ENCODE measurements at places on chromosomes 3 and 15.

- no peak for DNase-seq
Observed at GRCh38 chr3:99625237-99625622, 13.2 kb upstream of the COL8A1 start.

GRCh38 chr3:176906046-176906905 lies 291.0 kb downstream of the TBL1XR1 start:
- DNase-seq: no peak

GRCh38 chr3:129911261-129911861 lies 17.9 kb upstream of the TMCC1 start:
- DNase-seq: no peak

DNA sequence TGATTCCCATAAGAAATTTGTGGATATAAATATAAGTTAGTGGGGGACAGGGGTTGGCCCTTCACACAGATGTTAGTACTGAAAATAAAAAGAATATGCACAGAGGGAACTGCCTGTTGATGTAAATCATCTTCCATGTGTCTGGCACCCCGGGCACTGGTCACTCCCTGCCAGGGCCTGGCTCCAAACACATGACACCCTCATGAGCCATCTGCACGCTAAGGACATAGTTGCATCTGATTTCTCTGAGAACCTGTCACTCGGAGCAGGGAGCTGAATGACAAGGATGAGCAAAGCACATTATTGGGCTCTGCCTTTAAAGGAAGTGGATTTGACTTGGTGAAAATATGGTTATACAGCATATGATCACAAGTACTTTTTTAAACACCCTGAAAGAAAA lies 66.2 kb upstream of the TSC22D2 start:
- no peak for DNase-seq

GRCh38 chr15:63221346-63221745 lies 31.9 kb downstream of the RAB8B start:
- no peak for DNase-seq

DNA sequence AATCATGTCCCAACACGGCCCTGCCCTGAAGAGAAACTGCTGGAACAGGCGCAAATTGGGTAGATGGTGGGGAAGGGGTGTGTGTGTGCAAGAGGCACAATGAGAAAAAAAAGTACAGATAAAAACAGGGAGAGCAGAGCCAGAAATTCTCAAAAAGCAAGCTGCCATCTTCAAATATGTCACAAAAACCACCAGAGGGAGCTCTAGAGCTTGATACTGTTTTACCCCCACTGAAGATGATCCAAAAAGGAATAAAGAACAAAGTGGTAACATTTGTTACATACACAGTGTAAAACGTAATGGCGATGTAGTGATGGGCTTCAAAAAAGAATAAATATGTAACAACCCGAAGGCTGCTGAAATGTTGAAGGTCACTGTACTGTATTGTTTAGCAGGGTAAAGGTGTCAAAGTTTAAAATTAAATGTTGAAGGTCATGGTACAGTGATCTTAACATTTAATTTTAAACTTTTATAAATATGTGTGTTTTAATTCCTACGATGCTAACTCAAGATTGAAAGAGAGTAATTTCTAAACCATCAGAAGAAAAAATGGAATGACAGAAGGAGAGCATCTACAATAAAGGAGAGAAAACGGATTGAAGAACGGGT lies 6.0 kb downstream of the SNRPA1 start:
- no peak for DNase-seq

- no peak for DNase-seq
Observed at GRCh38 chr3:172219750-172220149, 180.4 kb downstream of the FNDC3B start.

GRCh38 chr15:87722941-87723691 lies 533.4 kb downstream of the NTRK3 start:
- no peak for DNase-seq

DNA sequence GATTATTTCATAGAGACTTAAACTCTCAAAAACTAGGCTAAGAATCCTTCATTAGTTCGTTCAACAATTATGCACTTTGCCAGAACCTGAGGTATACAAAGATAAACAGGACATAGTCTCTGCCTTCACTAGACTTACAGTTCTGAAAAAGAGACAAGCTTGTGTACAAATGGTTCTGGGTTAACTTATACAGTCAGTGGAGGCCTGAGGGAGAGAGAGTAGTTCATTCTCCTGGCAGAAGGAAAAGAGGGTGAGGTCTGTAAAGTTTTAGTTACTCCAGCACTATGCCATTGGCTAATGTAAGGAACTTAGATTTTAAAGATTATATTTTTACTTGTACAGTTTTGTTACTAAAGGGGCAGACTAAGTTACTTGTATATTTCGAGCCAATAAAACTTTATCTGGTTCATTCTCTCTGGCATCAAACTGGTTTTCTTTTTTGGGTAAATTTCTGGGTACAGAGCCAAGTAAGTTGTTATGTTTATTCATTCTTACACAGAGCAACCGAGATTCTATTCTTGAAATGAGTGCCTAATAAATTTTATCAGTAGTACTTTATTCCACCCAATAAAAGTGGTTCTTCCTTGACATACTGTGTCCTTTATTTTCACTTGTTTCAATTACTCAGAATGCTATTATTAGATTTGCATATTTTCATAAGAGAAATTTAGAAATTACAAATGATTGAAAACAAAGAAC lies 278.7 kb downstream of the TIGIT start:
- no peak for DNase-seq

DNA sequence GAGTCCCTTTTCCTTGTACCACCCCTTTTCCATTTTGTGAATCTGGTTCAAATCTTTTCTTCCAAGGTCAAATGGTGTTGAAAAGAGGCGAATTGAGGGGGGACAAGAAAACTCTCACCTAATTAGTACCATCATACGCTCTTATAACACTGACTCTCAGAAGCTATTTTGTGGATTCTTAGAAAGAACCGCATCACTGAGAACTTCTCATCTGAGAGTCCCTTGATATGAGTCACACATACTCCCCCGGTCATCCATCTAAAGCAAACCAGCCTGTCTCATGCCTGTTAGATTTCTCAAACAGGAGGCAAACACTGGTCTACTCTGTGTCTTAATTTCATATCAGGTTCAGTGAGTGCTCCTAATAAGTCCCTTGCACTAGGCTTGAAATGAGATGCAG lies 76.5 kb upstream of the SPRED1 start:
- no peak for DNase-seq

DNA sequence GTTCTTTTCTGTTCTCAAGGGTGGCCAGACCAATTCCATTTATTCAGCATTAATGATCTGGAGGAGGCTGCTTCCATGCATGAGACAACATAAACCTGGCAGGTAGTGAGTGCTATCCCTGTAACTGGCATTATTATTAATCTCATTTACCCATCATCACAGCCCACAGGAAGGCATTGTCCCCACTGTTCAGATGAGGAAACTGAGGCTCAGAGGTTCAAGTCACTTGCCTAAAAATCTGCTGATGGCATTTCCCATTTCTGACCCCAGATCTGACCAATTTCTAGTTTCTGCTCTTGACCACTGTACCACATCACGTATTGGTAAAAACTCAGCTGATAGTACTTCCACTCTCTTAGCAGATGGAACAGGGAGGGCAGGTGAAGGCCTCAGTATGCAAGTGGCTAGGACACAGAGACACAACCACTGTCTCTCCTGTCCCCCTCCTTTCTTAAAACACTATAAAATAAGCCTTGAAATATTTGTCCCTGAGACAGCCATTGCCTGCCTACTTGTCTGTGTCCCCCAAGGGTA lies 36.1 kb downstream of the TRANK1 start:
- DNase-seq: no peak

DNA sequence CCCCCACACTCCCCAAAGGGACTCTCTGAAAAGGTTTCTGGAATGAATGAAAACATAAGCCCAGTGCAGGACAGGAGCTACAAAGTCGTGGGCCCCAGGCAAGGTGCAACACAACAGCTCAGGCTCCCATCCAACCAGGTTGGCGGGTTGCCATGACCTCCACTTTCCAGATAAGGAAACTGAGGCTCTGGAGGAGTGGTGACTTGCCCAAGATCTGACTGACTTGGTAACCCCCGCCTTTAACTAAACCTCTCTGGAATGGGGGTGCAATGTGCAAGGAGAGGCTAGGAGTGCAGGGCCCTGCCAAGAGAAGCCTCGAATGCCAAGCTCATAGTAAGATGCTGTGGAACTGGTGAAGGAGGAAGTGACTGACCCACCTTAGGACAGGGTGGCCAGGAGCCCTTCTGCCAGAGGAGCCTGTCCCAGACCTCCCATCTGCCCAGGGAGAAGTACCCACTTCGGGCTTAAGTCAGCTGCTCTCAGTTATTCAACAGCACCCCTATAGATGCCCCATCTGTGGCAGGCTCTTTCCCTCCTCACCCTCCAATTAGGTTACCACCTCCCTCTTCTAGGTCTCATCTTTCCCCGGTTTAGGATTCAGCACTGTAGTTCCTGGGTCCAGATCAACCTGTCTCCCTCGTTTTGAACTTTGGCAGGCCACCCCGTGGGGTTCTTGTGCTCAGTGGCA lies 553 bp upstream of the TNNC1 start:
- no peak for DNase-seq

GRCh38 chr3:24432989-24433388 lies 61.7 kb downstream of the THRB start:
- DNase-seq: no peak

DNA sequence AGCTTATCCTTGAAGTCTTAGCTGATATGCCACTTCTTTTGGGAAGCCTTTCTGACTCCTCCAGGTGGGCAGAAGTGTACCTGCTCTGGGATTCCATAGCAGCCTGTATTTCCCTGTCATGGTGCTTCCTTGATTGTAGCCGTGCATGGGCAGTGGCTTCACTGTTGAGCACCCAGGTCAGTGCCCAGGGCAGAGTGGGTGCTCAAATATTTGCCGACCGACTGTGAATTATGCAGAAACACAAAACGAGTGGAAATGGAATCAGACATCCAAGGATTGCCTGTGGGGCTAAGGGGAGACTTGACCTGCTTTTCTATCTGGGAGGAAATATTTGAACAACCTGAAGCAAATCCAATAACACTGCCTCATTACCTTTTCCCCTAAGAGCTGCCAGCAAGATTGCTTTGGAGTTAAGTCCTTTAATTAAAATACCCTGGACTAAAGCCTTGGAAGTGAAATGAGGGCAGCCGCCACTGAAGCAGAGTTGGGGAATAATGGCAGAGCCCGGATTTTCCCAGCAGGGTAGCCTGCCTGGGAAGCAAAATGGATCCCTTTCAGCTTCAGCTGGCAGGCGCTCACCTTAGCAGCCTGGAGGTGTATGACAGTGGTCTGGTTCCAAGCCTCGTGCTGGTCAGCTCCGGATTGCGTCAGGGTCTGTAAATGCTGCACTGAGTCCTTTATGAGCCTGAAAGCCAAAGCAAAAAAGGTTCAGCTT lies 14.9 kb downstream of the ACOX2 start:
- DNase-seq: no peak

- DNase-seq: no peak
Observed at GRCh38 chr3:17901893-17902292, 159.5 kb upstream of the TBC1D5 start.

DNA sequence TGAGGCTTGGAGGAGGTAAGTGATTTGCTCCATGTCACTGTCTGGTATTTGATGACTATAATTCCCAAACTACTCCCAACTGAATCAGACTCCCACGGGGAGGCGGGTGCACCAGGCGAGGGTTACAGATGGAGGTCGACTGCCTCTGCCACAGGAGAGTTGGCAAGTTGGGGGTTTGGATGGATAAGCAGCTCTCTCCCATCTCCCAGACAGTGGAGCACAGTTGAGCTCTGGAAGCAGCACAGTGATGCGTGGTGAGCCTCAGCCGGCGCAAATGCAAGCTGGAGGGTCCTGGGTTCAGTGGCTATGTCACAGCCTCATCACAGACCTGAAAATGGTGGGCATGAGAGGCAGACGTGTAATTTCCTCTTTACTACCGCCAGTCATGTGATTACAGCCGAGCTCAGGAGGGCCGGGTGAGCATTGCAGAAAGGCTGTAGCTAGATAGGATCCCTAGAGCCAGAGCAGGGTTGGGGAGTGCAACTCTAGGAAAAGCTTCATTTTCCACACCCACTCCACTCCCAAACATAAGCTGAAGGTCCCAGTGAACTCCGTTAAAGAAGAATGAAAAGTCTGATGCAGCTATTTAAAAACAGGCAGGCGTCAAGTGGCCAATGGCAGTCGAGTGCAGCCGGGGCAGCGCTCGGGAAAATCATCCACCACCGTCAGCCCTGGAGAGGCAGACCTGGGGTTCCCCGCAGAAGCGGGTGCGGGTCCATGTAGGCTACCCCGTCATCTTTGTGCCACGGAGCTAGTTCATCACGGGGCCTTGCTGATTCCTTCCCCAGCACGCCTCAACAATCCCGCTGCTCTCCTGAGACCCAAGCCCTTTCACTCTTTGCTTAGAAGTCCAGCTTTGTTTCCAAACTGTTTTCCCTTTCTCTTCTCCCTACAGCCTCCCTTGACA lies 33.3 kb upstream of the VPS8 start:
- DNase-seq: no peak

- no peak for DNase-seq
Observed at GRCh38 chr3:9069971-9070370, 106.7 kb upstream of the RAD18 start.

GRCh38 chr15:101115786-101116680 lies 135.8 kb downstream of the CHSY1 start:
- DNase-seq: no peak

GRCh38 chr3:14925729-14926591 lies 21.4 kb upstream of the NR2C2 start:
- no peak for DNase-seq

DNA sequence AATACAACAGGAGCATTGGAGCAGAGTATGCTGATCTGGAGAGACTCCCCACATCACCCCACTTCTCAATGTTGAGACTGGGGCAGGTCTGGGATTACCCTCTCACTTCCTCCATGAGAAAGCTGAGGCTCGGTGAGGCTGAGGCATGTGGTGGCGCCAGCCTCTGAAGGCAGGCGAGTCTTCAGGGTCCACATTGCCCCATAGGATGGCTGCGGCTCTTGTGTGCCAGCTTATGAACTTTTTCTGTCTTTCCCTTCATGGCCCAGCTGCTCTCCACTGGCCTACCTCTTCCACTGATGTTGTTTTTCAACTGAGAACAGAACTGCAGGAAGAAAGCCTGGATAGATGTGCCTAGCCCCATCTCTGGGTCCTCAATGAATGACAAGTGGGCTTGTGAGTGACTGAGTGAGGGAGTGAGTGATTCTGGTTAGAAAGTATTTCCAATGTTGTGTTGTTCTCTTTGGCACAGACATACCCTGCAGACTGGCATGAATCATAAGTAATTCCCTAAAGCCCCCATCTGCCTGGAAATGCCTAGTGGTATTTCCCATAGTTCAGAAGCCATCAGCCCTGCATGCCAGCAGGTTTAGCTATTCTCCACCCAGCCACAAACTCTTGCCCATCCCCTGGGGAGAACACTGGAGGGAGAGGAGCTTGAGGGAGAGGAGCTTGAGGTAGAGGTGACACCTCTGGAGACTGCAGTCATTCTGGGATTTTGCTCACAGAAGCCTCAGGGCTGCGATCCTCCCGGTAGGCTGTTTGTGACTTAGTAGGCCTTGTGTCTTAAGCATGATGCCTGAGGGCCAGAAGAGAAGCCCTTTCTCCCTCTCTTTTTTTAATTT lies 56.9 kb downstream of the AMOTL2 start:
- no peak for DNase-seq

- DNase-seq: no peak
Observed at GRCh38 chr3:96169111-96169766, 645.2 kb upstream of the EPHA6 start.

- DNase-seq: no peak
Observed at GRCh38 chr15:100947760-100948429, 28.7 kb downstream of the LRRK1 start.

- DNase-seq: no peak
Observed at GRCh38 chr15:47158573-47158972, 558.7 kb upstream of the SEMA6D start.

- no peak for DNase-seq
Observed at GRCh38 chr3:177948716-177949425, 587.4 kb upstream of the KCNMB2 start.
